Renal cortical epithelial cell (primary cell): ENCODE measurements at places on chromosomes 11 and 22. TPM values are rescaled to one million over a fixed set of nuclear protein-coding genes. Genes with fewer than 3 reads are reported as not detected.

The HPX gene
- 0.20 TPM in 1 of 2 replicates, not detected in the other for total RNA-seq

The P2RY6 gene
- total RNA-seq = 3.6 and 10.9 TPM in 2 replicates

The INS gene
- not detected in 2 replicates for total RNA-seq

The GSTT2B gene
- total RNA-seq = 3.0 and 4.7 TPM in 2 replicates

The TEX12 gene
- not detected in 2 replicates for total RNA-seq

The APOBEC3H gene
- 0.65 and 0.87 TPM in 2 replicates for total RNA-seq

The ST14 gene
- 35.1 and 137 TPM in 2 replicates for total RNA-seq

- DNase-seq = no peak
These were observed 10.7 kb upstream of the CKAP5 start for GRCh38 chr11:46856605-46857343.
